CMK (cell line): ENCODE measurements at places on chromosomes 12 and 14.

DNA sequence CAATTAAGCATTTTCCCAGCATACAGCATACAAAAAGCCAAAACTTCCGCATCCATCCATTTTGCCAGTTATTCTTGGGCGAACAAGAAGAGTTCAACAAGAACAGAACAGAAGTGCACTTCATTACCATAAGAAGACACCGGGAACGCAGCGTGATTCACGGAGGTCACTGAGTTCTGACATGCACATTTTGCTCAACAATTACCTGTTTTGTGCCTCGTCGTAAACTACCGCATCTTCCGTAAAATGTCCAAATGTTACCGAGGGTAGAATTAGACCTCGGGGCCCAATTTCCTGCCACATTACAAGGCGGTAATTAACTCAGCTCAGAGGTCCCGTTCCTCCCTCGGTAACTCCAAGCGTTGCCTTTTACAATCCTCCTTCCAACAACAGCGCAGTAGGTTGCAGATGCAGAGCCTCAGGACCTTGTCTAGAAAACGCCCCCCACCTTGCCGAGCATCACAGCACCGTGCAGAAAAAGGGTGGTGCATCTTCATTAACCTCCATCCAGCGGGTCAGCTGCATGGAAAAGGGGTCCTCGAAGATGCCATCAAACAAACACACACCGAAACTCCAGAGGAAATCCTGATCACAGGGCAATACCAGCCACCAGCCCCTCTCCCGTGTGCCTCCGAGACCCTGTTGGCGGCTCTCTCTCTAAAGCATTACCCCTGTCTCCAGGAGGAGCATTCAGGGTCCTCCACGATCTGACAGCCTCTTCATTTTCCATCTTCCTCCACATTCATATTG is 125.2 kb downstream of the BCL11B start:
- DNase-seq, result no peak

DNA sequence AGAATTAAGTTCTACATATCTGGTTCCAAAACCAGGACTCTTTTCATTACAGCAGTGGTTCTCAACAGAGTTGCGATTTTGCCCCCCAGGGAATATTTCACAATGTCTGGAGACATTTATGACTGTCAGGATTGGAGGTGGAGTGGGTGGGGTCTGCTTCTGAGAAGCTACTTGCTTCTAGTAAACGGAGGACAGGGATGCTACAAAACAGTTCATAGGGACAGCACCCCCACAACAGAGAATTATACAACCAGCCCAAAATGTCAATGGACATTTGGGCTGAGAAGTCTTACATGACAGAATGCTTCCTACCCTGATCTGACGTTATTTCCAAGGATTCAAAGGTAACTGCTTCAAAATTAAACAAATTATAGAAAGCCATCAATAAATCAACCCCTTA is 739 bp upstream of the SPATA7 start:
- DNase-seq, result no peak

DNA sequence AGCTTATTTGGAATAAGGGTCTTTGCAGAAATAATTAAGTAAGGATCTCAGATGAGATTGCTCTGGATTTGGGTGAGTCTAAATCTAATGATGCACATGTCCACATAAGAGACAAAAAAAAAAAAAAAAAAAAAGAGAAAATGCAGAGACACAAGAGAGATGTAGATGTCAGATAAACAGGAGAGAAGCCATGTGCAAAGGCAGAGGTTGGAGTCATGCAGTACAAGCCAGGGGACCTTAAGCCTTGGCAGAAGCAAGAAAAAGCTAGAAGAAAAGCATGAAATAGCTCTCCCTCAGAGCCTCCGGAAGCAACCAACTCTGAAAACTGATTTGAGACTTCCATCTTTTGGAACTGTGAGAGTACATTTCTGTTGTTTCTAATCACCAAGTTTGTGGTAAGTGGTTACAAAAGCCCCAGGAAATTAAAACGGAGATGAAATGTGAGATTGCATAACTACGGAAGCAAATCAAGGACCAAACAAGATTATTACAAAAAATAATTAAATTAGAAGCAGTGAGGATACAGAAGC is 1304.0 kb upstream of the SEL1L start:
- no peak for DNase-seq

- no peak for DNase-seq
Measured at GRCh38 chr14:29278301-29279263, 512.0 kb downstream of the FOXG1 start.
